CD14-positive monocyte (primary cell): ENCODE measurements at places on chromosomes 1 and 21. TPM values are rescaled to one million over a fixed set of nuclear protein-coding genes. Genes with fewer than 3 reads are reported as not detected.

GRCh38 chr1:231091831-231092301 lies 51.8 kb upstream of the FAM89A start:
- H3K4me1 ChIP-seq, result peaks cover 10% of the 10 kb centered on the region
- H3K27me3 ChIP-seq, result no peaks in the 10 kb centered on the region
- H3K36me3 ChIP-seq, result no peaks in the 10 kb centered on the region
- no peak overlapping the region for H3K27ac ChIP-seq
- DNase-seq, result peak; percentile 6
- no peak overlapping the region for H3K4me3 ChIP-seq

GRCh38 chr1:2018217-2019171 lies 651 bp upstream of the GABRD start:
- H3K27me3 ChIP-seq, result peaks cover 64% of the 10 kb centered on the region
- H3K4me1 ChIP-seq, result no peaks in the 10 kb centered on the region
- H3K36me3 ChIP-seq, result no peaks in the 10 kb centered on the region
- no peak overlapping the region for H3K27ac ChIP-seq
- H3K4me3 ChIP-seq, result no peak overlapping the region
- no peak for DNase-seq

DNA sequence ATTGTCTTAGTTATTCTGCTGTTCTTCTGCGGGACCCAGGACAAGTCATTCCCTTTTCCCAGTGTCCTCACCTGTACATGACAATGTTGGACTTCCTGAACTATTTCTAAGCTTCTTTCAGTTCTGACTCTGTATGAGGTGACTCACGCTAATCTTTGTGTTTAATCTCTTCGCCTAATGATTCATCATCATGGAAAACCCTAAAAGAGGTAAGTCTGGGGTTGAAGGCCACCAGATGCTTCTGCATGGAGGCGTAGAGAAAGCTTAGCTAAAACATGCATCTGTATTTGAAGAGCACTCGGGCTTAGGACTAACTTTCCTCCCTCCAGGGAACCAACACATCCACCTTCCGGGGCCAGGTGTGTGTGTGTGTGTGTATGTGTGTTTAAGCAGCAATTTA lies 7.4 kb downstream of the SPRR5 start:
- no peak overlapping the region for H3K27ac ChIP-seq
- no peak overlapping the region for H3K4me3 ChIP-seq
- DNase-seq, result no peak
- no peaks in the 10 kb centered on the region for H3K36me3 ChIP-seq

GRCh38 chr1:183093786-183094298 lies 70.6 kb downstream of the LAMC1 start:
- no peak overlapping the region for H3K27ac ChIP-seq
- no peaks in the 10 kb centered on the region for H3K27me3 ChIP-seq
- no peak for DNase-seq
- no peaks in the 10 kb centered on the region for H3K4me1 ChIP-seq
- no peaks in the 10 kb centered on the region for H3K36me3 ChIP-seq

VAV3 gene
- polyA plus RNA-seq, result 3.6 and 9.0 TPM in 2 replicates

- H3K36me3 ChIP-seq, result peaks cover 4% of the 10 kb centered on the region
- no peaks in the 10 kb centered on the region for H3K27me3 ChIP-seq
- no peak overlapping the region for H3K4me3 ChIP-seq
- no peak overlapping the region for H3K27ac ChIP-seq
- no peak for DNase-seq
- peaks cover 6% of the 10 kb centered on the region for H3K4me1 ChIP-seq
These were observed 304.7 kb downstream of the TM2D1 start for GRCh38 chr1:61420243-61420642.

DNA sequence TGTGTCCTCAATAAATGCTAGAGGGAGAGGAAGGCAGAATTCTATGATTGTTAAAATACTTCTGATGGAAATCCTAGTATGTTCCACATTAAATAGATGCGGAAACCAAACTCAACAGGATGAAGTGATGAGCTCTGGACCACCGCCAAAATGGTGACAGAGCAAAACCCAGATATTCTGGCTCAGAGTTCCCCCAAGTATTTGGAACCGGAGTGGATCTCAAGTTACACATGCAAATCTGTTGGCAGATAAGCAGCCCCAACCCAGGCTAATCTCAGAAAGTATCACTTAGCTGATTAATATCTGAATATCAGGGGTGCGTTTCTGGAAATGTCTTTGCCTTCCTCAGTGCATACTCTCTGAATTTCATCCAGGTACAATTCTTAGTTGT lies 17.4 kb upstream of the GRHL3 start:
- no peaks in the 10 kb centered on the region for H3K36me3 ChIP-seq
- peaks cover 2% of the 10 kb centered on the region for H3K27me3 ChIP-seq
- no peak for DNase-seq
- no peak overlapping the region for H3K27ac ChIP-seq

GRCh38 chr1:100034470-100034869 lies 64.7 kb downstream of the SLC35A3 start:
- no peak for DNase-seq
- H3K4me1 ChIP-seq, result peaks cover 14% of the 10 kb centered on the region
- no peak overlapping the region for H3K27ac ChIP-seq
- H3K36me3 ChIP-seq, result no peaks in the 10 kb centered on the region
- no peak overlapping the region for H3K4me3 ChIP-seq
- no peaks in the 10 kb centered on the region for H3K27me3 ChIP-seq

CFHR1 gene
- polyA plus RNA-seq, result not detected

SPRR5 gene
- polyA plus RNA-seq, result not detected in 2 replicates

TDRD10 gene
- polyA plus RNA-seq, result not detected

DNA sequence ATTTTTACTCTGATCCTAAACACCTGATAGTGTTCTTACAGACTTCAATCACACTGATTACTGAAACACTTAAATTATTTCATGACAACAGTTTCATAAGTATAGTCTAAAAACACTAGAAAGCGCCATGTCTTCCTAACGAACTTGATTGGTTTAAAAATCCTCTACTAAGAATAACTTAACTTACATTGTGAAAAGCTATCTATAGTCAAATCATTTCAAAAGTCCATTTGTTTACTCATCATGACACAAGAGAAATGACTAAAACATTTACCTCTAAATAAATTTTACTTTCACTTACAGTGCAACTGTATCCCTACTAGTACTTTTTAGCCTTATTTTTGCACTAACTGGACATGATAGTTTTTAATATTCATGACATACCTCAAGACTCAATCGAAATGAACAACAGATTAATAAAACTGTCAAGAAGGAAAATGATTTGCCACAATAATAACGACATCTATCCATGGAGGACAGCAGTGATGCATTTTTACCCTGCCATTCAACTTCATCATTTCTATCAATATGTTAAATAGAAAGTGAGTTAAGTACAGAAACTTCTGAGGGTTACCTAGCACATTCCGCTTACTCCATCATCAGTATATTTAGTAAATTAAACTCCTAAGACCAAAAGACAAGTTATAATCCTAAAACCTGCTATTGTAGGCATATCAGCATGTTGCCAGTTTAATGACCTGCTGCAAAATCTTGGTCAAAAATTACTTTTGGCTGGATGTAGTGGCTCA lies 38.4 kb downstream of the AHCTF1 start:
- no peak overlapping the region for H3K27ac ChIP-seq
- H3K27me3 ChIP-seq, result no peaks in the 10 kb centered on the region
- H3K4me1 ChIP-seq, result no peaks in the 10 kb centered on the region
